Endothelial cell (in vitro differentiated cells): ENCODE measurements at places on chromosomes 7 and 10.

- peak overlapping the region; percentile 89 for H3K4me3 ChIP-seq
- peak overlapping the region; percentile 90 for H3K27ac ChIP-seq
- peak; percentile 98 for DNase-seq
- peaks cover 5% of the 10 kb centered on the region for H3K36me3 ChIP-seq
- H3K4me1 ChIP-seq, result peaks cover 14% of the 10 kb centered on the region
Observed at GRCh38 chr7:12686234-12686890, 1.1 kb upstream of the ARL4A start.

GRCh38 chr10:127216786-127217185 lies 20.4 kb upstream of the INSYN2A start:
- no peak for DNase-seq
- peaks cover 4% of the 10 kb centered on the region for H3K36me3 ChIP-seq
- H3K27me3 ChIP-seq, result peaks cover 4% of the 10 kb centered on the region
- H3K4me1 ChIP-seq, result peaks cover 50% of the 10 kb centered on the region

DNA sequence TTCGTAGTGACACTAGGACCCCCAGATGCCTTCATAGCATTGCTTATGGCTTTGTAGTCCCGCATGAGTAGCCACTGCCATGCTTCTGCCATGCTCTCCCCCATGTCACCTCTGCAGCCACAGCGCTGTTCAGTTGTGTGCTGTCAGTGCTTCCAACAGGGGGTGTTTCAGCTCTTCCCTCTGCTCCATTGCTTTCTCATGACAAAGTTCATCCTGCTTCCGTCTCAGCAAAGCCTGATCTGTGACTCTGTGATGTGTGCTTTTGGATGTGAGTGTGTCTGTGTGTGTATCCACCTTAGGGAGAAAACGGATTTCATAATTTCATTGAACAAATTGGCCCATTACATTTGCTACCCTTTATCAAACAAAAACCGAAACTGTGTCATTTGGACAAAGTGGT lies 134.9 kb upstream of the SAMD8 start:
- H3K4me1 ChIP-seq, result no peaks in the 10 kb centered on the region
- peaks cover 3% of the 10 kb centered on the region for H3K36me3 ChIP-seq
- peak overlapping the region; percentile 29 for H3K4me3 ChIP-seq
- no peak overlapping the region for H3K27ac ChIP-seq

- DNase-seq, result no peak
- no peaks in the 10 kb centered on the region for H3K4me1 ChIP-seq
- H3K27me3 ChIP-seq, result peaks cover 6% of the 10 kb centered on the region
- no peak overlapping the region for H3K4me3 ChIP-seq
Observed at GRCh38 chr7:2722591-2722990, 34.6 kb downstream of the AMZ1 start.

- H3K27ac ChIP-seq, result no peak overlapping the region
- H3K27me3 ChIP-seq, result no peaks in the 10 kb centered on the region
- DNase-seq, result no peak
- no peaks in the 10 kb centered on the region for H3K36me3 ChIP-seq
- H3K4me3 ChIP-seq, result no peak overlapping the region
Observed at GRCh38 chr10:83943920-83944319, 195.4 kb upstream of the GHITM start.

DNA sequence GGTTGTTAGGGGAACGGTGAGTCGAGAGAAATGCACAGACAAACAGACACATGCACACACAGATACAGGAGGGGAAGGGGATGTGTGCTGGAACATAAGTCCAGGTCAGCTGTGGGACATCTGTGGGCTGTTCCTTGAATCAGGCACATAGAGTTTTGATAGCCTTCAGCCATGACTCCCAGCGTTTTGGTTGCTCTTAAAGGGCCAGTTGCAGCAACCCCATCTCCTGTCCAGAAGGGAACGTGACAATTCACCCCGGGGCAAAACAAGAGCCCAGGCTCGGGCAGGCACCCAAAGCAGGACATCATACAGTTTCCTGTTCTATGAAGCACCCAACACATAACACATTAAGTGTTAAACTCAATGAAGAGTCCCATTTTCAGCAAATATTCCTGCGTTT lies 9.6 kb downstream of the INSYN2A start:
- no peaks in the 10 kb centered on the region for H3K27me3 ChIP-seq
- peaks cover 28% of the 10 kb centered on the region for H3K4me1 ChIP-seq
- H3K36me3 ChIP-seq, result peaks cover 17% of the 10 kb centered on the region
- no peak overlapping the region for H3K4me3 ChIP-seq
- DNase-seq, result no peak
- no peak overlapping the region for H3K27ac ChIP-seq

DNA sequence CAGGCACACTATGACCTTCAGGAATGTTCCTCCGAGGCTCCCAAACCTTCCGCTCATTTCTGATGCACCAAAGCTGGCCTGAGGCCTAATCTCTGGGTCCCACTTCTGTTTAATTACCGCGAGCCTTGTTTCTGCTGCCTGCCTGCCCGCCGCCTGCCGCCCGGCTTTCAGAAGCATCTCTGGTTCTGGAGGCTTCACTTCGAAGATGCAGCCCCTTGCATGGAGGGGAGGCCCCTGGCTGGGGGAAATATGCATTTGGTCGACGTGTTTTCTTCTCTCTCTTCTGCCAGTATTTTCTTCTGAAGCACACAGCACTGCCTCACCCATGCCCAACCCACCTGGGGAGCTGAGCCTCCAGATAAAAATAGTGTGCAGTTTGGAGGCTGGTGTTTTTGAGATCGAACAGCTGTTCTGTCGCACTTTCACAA lies 166.9 kb downstream of the PAXIP1 start:
- H3K27ac ChIP-seq, result no peak overlapping the region
- H3K4me3 ChIP-seq, result no peak overlapping the region
- H3K4me1 ChIP-seq, result peaks cover 8% of the 10 kb centered on the region
- H3K36me3 ChIP-seq, result peaks cover 4% of the 10 kb centered on the region

DNA sequence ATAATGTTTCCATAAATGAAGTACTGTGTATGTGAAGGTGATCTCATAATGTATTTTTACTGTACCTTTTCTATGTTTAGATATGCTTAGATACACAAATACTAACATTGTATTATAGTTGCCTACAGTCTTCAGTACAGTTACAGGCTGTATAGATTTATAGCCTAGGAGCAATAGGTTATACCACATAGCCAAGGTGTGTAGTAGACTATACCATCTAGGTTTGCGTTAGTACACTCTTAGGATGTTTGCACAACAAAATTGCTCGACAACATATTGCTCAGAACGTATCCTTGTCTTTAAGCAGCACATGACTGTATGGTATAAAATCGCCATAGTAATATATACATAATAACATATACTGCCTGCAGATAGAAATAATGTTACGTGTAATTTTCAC lies 42.9 kb downstream of the WAC start:
- H3K27ac ChIP-seq, result peak overlapping the region; percentile 9
- peaks cover 18% of the 10 kb centered on the region for H3K36me3 ChIP-seq
- DNase-seq, result no peak

- no peak overlapping the region for H3K27ac ChIP-seq
- no peak overlapping the region for H3K4me3 ChIP-seq
- no peak for DNase-seq
- peaks cover 2% of the 10 kb centered on the region for H3K27me3 ChIP-seq
Observed at GRCh38 chr7:83876593-83876992, 227.7 kb upstream of the SEMA3E start.

GRCh38 chr10:8242295-8242872 lies 187.9 kb downstream of the GATA3 start:
- no peaks in the 10 kb centered on the region for H3K36me3 ChIP-seq
- H3K4me1 ChIP-seq, result peaks cover 14% of the 10 kb centered on the region
- no peak for DNase-seq
- H3K27ac ChIP-seq, result no peak overlapping the region
- H3K27me3 ChIP-seq, result peaks cover 3% of the 10 kb centered on the region

GRCh38 chr7:144391823-144392255 lies 11.7 kb downstream of the NOBOX start:
- no peaks in the 10 kb centered on the region for H3K27me3 ChIP-seq
- no peak overlapping the region for H3K4me3 ChIP-seq
- peaks cover 14% of the 10 kb centered on the region for H3K4me1 ChIP-seq
- H3K36me3 ChIP-seq, result no peaks in the 10 kb centered on the region

DNA sequence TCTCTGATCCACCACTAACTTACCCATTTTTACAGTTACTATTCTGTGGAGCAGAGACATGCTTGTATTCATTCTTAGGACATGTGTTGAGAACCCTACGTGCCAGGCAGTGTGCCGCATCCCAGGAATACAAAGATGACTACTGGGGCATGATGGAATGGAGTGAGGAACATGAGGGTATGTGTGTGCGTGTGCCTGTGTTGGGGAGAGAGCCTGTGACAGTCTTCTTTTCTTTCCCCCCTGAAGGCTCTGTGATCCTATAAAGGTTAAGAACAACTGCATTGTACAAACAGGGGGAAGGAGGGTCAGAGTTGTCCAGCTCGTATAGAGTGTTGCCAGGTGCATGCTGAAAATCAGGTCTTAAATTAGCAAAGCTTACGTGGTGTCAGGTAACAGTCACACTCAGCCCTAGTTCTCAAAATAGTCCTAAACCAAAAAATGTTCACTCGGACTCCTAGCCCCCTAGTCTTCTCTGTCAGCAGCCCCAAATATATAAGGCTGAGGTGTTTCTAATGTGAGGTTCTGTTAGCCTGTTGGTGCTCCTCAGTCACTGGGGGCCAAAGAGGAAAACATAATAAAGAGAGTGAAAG lies 161.9 kb downstream of the CELF2 start:
- no peak overlapping the region for H3K4me3 ChIP-seq
- H3K36me3 ChIP-seq, result peaks cover 8% of the 10 kb centered on the region
- peaks cover 29% of the 10 kb centered on the region for H3K4me1 ChIP-seq
- no peak overlapping the region for H3K27ac ChIP-seq
- H3K27me3 ChIP-seq, result no peaks in the 10 kb centered on the region

DNA sequence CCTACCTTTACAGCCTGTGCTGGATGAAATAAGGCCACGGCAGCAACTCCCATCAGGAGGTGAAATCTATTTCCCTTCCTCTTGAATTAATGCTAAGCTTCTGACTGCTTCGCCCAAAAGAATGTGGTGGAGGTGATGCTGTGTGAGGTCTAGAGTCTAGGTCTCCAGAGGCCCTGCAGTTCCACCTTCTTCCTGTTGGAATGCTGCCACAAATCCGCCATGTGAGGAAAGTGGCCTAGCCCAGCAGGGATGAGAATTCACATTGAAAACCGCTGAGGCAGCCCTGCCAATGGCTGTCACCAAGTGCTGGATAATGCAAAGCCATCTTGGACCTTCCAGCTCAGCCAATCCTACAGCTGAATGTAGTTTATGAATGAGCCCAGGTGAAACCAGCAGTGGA lies 28.0 kb downstream of the RHOBTB1 start:
- H3K4me3 ChIP-seq, result no peak overlapping the region
- H3K27ac ChIP-seq, result no peak overlapping the region
- peaks cover 5% of the 10 kb centered on the region for H3K36me3 ChIP-seq
- peaks cover 2% of the 10 kb centered on the region for H3K27me3 ChIP-seq
- H3K4me1 ChIP-seq, result peaks cover 2% of the 10 kb centered on the region

- DNase-seq, result no peak
- H3K4me3 ChIP-seq, result no peak overlapping the region
- no peaks in the 10 kb centered on the region for H3K36me3 ChIP-seq
- peaks cover 32% of the 10 kb centered on the region for H3K4me1 ChIP-seq
Observed at GRCh38 chr10:111999205-111999914, 184.2 kb downstream of the GPAM start.

DNA sequence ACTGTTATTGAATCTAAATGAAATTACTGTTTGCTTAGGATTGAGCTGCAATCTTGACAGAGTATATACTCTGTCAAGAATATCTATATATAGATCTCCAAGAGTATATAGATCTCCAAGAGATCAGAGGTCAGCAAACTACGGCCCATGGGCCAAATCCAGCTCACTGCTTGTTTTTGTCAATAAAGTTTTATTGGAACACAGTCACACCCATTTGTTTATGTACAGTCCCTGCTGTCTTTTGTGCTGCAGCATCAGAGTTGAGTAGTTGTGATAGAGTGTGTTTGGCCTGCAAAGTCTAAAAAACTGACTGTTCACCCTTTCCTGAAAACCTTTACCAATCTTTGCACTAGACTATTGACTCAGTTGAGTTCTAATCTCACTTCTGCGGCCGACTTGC lies 66.3 kb upstream of the NPVF start:
- H3K27ac ChIP-seq, result no peak overlapping the region
- H3K36me3 ChIP-seq, result no peaks in the 10 kb centered on the region

- peaks cover 4% of the 10 kb centered on the region for H3K27me3 ChIP-seq
- no peak for DNase-seq
- no peak overlapping the region for H3K27ac ChIP-seq
Observed at GRCh38 chr10:11401264-11402235, 209.9 kb downstream of the USP6NL start.

DNA sequence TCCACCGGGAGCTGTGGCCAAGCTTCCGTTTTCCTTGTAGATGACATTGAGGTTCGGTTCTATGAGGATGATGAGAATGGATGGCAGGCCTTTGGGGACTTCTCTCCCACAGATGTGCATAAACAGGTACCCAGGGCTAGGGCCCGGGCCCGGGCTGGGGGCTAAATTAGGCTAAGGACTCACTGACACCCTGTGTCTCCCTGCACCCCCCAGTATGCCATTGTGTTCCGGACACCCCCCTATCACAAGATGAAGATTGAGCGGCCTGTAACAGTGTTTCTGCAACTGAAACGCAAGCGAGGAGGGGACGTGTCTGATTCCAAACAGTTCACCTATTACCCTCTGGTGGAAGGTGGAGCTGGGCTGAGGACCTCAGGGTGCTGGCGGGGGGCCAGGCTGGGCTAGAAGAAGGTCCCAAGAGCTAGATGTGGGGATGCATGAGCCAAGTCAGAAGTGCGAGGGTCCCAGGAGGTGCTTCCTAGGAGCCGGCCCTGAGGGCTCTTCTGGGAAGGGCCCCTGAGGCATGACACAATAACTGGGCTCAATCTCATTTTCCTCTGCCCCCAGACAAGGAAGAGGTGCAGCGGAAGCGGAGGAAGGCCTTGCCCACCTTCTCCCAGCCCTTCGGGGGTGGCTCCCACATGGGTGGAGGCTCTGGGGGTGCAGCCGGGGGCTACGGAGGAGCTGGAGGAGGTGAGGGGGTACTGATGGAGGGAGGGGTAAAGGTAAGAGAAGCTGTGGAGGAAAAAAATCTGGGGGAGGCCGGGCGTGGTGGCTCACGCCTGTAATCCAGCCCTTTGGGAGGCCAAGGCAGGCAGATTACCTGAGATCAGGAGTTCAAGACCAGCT lies 2.9 kb downstream of the NFKB2 start:
- peaks cover 14% of the 10 kb centered on the region for H3K27me3 ChIP-seq
- H3K4me1 ChIP-seq, result peaks cover 5% of the 10 kb centered on the region
- H3K4me3 ChIP-seq, result peak overlapping the region; percentile 34
- no peak overlapping the region for H3K27ac ChIP-seq

DNA sequence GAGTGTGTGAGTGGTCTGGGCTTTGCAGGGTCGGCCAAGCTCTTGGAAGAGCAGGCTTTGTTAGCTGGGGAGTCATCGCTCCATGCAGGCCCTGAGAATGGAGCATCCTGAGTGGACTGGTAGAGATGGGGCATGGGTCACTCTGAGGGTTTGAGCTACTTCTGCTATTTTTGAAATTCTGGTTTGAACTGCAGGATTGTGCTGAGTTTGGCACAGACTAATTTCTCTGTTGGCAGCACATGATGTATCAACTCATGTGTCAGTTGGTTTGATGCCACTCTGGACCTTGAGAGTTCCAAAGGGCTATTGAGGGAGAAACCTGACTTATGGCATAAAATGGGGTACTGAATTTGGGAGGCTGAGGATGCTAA lies 56.3 kb downstream of the LRMDA start:
- H3K27me3 ChIP-seq, result no peaks in the 10 kb centered on the region
- no peak overlapping the region for H3K4me3 ChIP-seq
- H3K4me1 ChIP-seq, result no peaks in the 10 kb centered on the region
- no peaks in the 10 kb centered on the region for H3K36me3 ChIP-seq
